Amniotic stem cell (primary cell): ENCODE measurements at places on chromosomes 12 and 14.

DNA sequence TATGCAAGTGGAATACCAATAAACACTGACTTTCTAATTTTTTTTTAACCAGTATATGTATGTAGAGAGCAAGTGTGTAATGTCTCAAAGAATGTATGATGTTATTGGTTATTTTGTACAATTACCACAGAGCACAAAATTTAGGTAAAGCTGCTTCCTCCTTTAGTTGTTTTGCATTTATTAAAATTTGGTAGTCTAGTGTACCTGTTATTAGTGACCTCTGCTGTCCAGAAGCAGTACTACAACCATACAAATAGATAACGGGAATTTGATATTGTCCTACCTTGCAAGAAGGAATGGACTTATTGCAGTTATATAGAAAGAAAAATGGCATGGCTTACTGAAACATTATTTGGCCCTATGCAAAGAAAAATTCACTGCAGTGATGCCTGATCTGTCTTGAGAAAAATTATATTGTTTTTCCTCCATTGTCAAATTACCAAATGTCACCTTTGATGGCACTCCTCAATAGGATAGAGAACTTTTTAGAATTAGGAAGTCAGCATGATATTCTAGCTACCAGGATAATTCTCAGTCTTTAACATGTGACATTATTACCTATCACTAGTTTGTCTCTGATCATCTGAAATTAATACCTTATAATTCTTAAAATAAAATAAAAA is 153.9 kb upstream of the RMST start:
- peak; percentile 11 for DNase-seq

DNA sequence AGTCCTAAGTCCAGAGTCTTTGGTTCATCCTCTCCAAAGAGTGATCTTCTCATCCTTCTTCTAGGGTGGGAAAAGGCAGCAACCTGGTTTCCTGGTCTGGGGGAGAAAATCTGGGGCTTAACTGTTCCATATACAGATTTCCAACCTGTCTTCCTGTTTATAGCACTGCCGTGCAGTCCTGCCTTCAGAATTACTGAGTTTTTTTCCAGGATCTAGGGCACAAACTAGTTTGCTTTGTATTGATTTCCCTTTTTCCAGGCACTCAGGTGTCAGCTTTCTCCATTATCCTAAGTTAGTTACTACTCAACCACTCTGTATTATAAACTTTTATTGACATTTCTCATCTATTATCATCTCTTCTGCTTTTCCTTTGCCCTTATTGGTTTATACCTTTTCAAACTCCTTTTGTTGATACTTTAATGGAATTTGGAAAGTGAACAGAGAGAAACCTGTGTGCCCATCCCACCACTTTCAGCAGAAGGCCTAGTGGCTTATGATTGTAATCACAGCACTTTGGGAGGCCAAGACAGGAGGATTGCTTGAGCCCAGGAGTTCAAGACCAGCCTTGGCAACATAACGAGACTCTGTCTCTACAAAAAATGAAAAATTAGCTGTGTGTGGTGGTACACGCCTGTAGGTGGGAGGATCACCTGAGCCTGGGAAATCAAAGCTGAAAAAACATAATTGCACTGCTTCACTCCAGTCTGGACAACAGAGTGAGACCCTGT is 4.1 kb upstream of the LYZ start:
- no peak for DNase-seq

DNA sequence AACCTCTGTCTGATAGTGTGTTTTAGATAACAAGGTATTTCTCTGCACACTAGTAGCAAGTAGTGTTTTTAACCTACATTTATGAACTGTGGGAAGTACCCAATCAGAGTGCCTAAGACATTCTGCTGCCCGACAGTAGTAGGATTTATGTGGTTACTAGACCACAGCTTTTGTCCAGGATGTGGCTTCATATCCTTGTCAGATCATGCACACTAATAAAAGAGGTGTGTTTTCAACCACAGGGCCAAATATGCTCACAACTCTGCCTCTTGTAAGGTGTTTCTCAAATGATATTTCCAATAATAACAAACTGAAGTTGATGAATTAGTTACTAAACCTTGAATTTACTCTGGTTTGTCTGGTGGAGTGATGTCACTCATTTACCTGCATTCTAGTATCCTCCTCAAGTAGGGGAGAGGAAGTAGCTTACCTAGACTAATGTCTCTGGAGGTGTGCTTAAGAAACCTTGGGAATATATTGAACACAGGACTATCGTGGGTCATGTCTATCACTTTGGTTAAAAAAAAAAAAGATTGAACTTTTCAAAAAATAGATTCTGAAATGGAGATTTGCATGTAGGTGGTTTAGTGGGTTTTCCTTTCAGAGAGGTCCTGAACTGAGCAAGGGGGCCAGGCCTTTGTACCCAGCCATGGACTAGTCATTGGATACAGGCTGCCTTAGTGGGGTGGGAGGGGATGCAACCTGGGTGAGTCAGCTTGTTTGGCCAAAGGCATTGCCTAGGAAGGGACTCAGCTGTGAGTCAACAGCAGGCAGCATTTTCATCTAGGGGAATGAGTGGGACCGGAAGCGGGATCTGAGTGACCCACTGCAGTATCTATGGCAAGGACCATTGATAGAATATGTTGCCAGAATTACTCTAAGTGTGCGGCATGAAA is 14.1 kb downstream of the FBXW8 start:
- peak; percentile 4 for DNase-seq

- DNase-seq: no peak
These were observed 9.4 kb upstream of the ZNF740 start for GRCh38 chr12:53170876-53171724.

DNA sequence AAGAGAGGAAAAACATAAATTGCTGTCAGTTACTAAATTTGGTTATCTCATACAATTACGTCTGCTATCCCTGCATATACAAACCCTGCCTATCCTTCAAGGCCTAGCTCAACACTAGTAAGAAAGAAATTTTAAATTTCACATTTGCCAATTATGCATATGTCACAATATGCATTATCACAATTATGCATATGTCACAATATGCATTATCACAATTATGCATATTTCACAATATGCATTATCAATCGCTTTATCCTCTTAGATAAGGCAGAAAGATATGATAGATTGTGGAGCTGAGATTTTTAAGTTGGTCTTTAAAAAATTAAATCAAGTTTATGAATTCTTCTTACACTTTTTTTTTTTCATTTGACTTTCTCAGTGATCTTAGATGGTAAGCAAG is 195.0 kb upstream of the ABCD2 start:
- no peak for DNase-seq

DNA sequence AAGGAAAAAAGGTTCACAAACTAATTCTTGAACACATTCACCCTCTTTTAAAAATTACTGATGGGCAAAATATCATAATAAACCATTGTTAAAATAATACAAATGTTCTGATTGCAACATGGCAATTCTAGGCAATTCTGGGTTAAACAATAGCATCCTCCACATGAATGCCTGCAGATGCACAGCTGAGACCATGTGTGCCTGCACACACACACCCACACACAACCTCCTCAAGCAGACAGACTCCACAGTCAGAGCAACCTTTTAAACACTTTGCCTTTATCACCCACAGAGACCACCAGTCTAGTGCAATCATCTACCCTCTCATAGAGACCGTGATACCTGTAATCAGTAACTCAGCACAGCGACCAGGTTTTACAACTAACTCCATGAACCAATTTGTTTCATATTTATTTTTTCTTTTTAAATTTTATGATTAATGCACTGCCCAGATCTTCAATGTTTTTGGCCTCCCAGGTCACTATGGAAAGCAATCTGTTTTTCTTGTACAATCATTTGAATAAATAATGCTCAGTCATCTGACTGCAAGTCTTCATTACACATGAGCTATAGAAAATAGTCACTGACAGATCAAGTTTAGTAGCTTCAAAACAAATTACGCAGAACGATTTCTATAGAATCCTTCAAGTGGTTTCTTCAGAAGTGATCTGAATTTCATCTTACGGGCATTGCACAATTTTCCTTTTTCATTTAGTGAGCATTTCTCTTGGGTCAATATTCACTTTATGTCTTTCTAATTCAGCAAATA is 105.8 kb downstream of the PRKD1 start:
- DNase-seq: no peak

- DNase-seq: no peak
These were observed 188.4 kb downstream of the PAH start for GRCh38 chr12:102728506-102729242.

GRCh38 chr12:60494244-60494643 is 898.4 kb downstream of the SLC16A7 start:
- DNase-seq: peak; percentile 19

- DNase-seq: no peak
These were observed 117.2 kb upstream of the PMCH start for GRCh38 chr12:102314821-102315220.

DNA sequence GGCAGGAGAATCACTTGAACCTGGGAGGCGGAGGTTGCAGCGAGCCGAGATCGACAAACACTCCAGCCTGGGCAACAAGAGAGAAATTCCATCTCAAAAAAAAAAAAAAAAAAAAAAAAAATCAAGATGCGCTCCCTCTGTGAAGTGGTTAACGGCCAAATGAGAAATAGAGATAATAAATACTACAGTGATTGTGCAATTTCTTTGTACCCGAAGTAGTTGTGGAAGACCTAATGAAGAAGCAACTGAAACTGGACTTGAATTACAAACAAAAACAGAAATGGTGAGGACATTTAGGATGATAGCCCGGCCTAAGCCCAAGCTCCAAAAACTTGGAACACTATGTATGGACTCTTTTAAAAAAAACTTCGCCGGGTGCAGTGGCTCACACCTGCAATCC is 44.2 kb upstream of the CDK17 start:
- no peak for DNase-seq

DNA sequence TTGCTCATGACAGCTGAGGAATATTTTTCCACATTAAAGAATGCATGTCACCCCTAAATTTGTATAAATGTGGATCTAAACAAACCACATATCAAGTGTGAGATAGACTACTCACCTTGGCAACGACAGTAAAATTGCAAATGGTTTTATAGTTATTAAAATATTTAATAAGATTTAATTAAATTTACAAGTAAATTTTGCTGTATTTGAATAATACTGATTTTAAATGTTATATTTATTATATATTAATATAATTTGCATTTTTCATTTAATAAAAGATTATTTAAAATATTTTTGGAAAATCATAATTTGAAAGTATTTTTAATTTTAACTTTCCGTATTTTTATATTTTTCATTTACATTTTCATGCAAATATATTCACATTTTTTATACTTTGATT is 53.4 kb downstream of the SERPINA3 start:
- DNase-seq: no peak

- DNase-seq: no peak
These were observed 24.4 kb downstream of the OAS2 start for GRCh38 chr12:113002676-113003075.

DNA sequence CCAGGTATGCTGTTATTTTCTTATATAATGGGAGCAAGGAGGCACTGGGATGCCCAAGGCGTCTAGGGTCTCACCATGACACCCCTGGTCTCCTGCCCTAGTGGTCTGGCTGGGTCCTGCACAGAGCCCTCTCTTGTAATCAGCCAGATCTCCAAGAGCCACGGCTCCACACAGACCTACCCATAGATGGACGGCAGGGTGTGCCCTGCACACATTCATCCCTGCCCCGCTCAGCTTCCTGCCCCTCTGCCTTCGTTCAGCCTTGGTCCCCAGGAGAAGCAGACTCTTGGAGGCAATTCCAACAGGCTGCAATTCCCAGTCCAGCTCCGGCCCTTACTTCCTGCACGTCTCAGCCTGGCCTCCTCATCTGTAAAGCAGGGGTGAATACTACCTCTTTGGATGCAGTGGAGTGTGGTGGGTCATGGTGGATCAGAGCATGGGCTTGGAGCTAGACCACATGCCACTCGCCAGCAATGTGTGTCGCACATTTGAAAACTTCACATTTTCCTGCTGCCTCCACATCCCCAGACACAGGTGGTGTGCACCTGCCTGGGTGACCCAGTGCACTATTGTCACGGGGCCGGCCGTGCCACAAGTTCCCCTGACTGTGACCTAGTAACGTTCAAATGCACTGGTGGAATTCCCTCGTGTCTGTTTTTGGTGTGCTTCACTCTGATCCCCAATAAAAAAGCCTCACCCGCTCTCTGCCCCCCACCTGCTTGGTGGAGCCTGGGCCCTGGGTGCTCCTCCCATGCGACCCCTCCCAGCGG is 171.1 kb upstream of the PRMT8 start:
- DNase-seq: no peak
